Cerebellar nuclear complex (tissue), 1 donor: ENCODE measurements at places on chromosomes 5 and 9.

GRCh38 chr5:86175224-86175623 is 442.5 kb upstream of the COX7C start:
- no peak for DNase-seq

DNA sequence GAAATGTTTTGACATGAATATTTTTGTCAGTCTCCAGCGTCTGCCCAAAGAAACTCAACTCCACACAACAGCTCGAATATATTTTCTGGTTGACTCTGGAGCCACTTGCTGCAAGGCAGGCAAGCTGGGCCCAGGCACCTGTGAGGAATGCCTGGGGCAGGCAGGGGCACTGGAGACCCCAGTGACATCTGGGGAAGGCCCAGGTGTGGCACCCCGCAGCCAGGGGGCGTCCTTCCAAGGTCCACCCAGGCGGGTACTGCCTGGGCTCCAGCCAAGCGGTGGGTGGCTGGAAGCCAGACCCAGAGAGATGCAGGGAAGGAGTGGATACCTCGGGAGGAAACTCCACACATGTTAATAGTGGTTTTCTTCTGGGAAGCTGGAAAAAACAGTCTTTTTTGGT is 125.9 kb downstream of the PHF2 start:
- DNase-seq, result no peak

DNA sequence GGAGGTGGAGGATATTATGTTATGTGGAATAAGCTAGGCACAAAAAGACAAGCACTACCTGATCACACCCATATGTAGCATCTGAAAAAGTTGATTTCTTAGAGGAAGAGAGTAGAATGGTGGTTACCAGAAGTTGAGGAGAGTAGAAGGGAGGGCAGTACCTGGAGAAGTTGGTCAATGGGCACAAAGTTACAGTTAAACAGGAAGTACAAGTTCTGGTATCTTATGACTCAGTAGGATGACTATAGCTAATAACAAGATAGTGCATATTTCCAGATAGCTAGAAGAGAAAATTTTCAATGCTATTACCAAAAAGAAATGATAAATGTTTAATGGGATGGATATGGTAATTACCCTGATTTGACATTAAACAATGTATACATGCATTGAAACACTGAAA is 686.7 kb downstream of the ISL1 start:
- DNase-seq, result no peak

- no peak for DNase-seq
Observed at GRCh38 chr9:137127301-137128157, 11.4 kb upstream of the GRIN1 start.

DNA sequence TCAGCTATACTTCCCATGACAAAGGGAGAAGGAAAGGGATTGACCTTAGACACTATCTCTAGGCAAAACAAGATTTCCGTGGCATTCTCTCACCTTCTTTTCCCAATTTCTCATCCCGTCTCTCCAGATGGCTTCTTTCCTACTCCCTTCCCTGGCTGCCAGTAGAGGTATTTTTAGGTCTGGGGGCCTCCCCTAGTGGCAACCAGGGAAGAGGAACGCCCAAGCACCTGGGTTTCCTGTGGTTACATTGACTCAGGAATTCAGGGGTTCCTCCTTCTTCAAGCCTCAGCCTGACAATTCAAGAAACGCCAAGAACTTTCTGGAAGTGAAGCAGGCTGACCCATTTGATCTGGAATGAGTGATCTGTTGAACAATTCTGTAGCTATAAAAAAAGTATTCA is 111.5 kb upstream of the OSMR start:
- DNase-seq, result no peak

DNA sequence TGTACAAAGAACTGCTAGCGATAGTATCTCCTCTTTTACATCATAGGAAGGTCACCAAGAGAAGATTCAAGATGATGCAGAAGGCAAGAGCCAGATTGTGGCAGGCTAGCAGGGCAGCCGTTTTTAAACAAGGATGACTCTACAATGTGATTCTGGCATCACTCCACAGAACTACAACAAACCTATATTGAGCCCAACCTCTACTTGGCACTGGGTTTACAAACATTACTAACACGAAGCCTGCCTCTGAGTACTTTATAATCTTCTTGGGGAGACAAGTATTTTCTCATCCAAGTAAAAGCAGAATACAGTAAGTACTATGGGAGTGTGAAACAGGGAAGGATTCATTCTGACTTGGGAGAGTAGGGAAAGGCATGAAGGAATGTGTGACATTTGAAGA is 448.6 kb downstream of the ZNF608 start:
- no peak for DNase-seq

DNA sequence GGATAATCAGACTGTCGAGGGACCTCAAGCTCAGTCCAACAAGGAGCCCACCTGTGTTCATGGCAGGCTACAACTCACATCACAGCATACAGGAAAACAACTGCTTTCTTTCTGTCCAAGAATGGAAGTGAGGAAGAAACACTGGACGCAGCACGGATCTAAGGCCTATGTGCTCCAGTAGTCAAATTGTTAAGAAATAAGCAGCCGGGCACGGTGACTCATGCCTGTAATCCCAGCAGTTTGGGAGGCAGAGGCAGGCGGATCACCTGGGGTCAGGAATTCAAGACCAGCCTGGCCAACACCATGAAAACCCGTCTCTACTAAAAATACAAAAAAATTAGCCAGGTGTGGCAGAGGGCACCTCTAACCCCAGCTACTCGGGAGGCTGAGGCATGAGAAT is 427.8 kb downstream of the BNC2 start:
- no peak for DNase-seq

- no peak for DNase-seq
Observed at GRCh38 chr5:78895616-78896015, 89.5 kb downstream of the ARSB start.

DNA sequence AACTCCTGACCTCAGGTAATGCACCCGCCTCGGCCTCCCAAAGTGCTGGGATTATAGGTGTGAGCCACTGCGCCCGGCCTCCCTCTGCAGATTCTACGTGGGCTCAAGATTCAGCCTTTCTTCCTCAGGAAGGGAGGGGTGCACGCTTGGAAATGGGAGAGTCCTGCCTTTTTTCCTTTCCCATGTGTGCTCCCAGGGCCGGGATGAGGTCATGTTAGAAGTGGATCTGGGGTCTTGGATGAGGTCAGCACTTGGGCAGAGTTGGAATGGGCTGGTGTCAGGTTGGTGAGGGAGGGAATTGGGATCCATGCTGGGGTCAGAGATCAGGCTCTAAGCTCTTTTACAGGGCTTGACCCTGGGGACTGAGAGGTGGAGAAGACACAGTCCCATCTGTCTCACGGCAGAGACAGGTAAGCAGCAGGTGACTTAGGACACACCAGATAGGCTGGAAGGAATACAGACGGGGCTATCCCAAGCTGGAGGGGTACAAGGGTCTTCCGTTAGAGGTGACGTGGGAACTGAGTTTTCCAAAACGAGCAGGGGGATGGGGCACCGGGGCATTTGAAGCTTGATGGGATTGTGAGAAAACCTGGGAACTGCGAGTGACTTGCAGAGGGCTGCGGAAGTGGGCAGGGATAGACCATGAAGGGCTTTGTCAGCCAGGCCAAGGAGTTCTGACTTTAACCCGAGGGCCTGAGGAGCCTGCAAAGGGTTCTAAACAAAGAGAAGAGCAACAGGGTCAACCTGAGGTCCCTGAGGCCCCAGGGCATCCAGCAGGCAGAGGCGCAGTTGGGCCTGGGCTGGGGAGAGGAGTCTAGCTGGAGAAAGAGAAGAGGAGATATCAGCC is 1.8 kb upstream of the AQP7 start:
- no peak for DNase-seq

DNA sequence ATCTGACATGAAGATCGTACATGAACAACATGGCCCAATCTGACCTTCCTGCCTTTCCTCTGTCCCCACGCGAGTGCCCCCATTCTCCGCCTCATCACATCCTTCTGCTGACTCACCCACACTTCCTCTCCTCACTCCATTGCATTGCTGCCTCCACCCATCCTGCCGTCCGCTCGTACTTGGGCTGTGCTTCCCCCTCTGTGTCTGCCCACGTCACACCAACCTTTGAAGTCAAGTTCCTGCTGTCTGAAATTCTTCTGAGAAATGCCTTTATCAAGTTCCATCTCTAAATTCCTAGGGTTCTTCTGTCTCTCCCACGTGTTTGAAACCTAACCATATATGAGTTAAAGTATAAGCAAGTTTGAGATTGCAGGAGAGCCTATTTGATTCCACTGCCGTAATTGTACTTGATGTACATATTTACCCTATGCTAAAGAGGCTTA is 18.0 kb upstream of the STARD4 start:
- no peak for DNase-seq

GRCh38 chr9:78443946-78444345 is 147.0 kb downstream of the PSAT1 start:
- DNase-seq, result no peak

DNA sequence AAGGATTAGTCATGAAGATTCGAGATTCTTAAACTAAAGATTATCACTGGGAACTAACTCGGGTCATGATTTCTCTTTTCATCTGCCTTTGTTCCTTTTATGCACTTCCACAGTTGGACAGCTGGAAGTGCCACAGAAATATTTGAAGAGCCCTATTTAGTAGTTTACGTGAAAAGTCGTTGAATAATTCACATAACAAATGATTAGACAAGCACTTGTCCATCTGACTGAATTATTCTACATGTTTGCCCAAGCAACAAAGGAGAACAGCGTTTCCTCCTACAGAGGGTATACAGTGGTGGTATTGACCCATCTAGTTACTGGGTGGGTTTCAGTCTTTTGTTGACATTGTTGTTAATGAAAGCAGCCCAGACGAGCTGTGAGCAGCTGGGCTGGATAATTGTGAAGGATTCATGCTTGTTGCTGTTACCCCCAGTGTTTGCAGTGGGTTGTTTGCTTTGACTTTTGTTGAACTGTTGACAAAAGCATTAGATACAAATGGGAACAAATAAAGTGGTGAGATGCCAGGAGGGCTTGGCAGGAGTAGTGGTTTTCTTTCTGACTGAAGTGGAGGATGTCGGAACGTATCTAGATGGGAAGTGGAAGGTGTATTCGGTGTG is 96.2 kb downstream of the TLE4 start:
- no peak for DNase-seq

DNA sequence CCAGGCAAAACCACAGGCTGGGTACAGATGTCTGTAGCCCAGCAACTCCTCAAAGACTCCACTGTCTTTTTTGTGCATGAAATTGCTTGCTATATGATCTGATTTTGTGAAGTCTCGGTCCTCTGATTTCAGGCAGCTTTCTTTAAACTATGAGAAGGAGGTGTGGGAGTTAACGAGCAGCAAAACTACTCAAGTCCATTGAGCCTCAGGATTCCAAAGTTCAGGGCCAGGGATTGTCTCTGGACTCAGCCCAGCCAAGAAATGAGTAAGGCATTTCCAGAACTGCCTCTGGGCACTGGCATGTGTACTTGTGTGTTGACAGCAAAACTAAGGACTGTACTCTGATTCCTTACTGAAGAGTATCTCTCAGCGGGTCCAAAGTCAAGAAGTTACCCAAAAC is 53.4 kb upstream of the GLIS3 start:
- no peak for DNase-seq

DNA sequence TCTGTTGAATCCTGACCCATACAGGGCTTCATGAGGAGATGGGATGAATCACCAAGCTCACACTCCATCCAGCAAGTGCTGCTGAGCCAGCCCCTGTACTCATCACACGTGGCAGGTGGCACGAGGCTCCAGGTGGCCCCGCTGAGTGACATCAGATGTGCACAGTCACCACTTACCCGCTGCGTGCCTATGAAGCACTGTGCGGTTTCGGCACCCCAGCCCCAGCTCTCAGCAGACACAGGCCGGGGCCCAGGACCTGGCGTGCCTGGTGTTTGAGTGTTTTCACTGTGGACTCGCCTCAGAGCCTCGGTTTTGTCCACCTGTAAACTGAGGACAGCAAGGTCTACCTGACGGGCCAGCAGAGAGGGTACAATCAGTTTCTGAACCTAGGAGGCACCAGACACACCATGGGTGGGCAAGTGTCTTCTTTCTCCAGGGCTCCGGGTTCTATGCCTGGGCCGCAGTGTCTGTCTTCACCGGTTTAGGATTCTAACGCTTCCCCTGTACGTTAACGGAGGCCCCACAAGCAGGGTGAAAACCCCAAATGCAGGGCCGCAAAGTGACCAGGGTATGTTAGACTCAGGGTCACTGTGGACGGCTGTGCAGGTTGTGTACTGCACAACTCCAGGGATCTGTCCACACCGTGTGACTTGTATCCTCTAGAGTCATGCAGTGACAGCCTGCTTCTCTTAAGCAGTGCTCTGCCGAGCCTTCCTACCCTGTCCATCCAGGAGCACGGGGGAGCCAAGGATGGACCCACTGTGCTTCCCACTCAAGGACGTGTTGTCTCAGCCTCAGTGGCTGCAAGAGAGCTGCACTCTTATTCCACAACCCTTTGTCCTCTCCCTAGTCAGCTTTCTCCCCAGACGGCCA is 44.3 kb upstream of the COL5A1 start:
- no peak for DNase-seq

- no peak for DNase-seq
Observed at GRCh38 chr9:7360513-7360912, 439.1 kb downstream of the DMAC1 start.

- DNase-seq, result no peak
Observed at GRCh38 chr5:142894749-142895148, 124.6 kb downstream of the ARHGAP26 start.

DNA sequence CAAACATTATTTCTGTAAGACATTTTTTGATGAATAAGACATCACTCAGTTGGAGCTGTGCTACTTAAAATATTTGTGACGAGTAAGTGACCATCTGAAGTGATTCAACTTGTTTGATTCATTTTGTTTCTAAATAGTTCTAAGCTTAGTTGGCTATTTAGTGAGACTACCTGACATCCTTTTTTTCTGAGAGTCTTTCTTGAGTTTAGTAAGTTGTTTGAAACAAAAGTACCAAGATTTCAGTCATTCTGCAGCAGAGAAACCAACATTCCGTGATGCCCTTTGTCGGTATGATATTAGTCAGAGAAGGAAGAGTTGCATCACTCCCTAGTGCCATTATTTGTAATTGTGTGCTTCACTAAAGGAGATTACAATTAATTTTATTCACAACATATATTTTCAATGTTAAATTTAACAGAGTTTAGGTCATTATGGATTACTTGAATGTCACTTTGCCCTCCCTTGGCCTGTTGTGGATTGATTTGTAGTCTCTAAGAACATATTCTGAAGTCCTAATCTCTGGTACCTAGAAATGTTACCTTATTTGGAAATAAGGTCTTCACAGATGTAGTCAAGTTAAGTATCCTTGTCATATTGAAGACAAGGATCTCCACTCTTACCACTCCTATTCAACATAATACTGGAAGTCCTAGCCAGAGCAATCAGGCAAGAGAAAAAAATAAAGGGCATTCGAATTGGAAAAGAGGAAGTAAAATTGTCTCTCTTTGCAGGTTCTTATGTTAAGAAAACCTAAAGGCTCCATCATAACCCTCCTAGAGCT is 212.2 kb downstream of the PCSK1 start:
- no peak for DNase-seq
